ENCODE measurements at places on chromosomes 12 and 14.

DNA sequence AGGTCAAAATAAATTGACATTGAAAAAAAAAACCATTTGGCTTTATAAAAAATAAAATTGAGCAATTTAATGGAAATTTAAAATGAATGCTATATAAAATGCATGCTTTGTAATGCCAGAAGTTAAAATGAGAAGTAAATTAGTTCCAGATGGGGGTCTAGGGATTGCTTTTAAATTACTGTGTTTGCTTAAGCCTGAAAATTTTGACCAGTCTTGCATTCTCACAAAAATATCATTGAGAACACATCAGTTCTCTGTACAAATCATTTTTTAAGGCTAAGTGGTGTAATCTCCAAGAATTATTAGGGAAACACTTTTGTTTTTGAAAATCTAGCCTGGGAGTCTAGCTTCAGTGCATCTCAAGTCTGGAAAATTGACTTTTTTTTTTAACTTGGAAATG, 90.7 kb downstream of the RERG start:
- no peak for DNase-seq

DNA sequence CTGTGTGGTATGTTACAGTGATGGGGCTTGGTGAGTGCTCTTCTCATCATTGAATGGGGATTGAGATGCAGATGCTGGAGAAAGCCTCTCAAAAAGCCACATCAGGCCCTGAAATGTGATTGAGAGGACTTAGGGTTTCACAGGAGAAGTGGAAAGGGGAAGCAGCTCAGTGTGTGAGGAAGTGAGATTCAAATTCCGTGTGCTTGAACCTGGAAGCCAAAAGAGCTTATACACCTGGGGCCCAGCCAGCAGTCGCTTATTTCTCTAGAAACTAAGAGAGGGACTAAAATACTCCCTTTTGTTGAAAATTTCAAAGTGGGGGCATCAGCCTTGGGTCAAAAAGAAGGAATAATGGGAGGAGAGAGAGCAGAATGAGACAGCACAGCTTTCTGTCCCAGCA, 39.1 kb upstream of the GZMB start:
- no peak for DNase-seq

DNA sequence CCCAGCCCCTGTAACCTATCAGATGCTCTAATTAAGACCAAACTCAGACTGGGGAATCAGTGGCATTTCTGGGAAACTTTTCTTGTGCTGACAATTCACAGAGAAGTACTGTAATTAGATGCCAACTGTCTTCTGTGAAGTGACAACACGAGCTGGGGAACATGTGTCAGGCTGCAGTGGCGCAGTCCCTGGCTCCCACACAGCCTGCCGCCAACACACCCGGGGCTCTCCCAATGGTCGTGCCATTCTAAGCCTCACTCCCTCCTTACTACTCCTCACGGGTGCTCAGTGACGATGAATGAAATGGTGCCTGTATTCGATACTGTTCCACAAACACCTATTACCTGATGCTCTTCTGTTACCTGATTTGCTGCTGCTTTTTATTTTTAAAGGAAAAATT, 18.6 kb downstream of the GARIN2 start:
- no peak for DNase-seq

DNA sequence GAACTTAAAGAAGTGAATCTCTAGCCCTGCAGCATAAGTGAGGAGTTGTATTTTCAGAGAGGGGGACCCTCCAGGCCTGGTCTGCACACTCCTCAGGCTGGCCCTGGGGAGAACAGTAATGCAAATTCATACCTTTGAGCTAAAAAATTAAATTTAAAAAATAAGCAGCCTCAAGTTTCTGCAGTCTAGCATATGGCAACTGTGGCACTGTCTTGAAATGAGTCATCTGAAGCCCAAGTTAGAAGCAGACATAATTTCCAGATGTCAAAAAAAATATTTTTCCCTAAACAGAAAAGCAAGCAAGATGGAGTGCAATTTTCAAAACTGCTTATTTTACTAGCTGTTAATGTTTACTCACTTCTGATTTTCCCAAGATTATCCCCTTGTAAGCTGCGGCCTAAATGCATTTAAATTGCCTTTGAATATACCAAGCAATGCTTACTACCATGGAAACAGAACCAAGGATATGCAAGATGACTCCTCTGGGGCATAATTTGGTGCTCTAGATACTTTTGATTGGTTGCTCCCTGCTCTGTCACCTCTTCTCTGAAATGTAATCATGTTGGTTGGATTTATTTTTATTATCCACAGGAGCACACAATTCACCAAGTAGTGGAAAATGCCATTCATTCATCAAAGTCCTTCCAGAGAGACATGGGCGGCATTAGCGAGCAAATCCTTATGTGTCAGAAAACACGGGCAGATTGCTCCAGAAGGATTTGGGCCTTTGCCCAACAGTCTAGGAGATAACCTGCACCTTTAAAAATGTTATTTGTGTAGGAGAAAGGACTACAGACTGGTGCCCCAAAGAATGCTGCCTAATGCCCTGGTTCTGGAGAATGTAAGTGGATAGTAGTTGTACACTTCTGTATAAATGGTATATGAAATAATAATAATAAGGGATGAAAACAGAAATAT, 25.0 kb upstream of the DHRS7 start:
- DNase-seq = no peak

- no peak for DNase-seq
Observed at GRCh38 chr12:54998958-54999510, 14.5 kb upstream of the TESPA1 start.

- DNase-seq = no peak
Observed at GRCh38 chr12:128258866-128259555, 8.0 kb upstream of the TMEM132C start.

DNA sequence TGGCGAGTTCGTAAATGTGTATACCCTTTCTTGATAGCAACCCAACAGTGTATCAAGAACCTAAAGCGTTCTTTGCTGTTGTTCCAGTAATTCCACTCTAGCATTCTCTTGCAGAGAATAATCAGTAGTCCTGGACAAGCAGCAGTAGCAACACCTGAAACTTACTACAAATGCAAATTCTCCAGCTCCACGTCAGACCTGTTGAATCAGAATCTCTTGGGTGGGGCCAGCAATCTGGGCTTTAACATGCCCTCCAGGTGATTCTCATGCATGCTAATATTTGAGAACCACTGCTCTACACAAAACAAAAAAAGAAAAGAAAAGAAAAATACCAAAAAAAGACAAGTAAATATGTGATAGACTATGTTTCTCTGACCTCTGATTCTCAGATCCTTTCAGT, 10.1 kb downstream of the PTGDR start:
- DNase-seq = no peak

GRCh38 chr14:99545586-99545985, 58.4 kb downstream of the CCDC85C start:
- DNase-seq = no peak

DNA sequence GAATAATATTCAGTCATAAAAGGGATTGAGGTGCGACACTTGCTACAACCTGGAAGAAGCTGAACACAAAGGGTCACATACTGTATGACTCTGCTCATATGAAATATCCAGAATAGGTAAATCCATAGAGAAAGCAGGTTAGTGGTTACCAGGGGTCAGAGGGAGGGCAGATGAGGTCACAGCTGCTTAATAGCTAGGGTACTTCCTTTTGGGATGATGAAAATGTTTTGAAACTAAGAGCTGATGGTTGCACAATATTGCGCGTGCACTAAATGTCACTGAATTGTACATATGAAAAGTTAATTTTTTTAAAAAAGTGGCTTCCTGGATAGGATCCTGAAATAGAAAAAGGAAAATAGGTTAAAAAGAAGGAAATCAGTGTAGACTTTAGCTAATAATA, 23.8 kb downstream of the NEUROD4 start:
- no peak for DNase-seq

GRCh38 chr12:107759410-107759809, 1.5 kb downstream of the PRDM4 start:
- no peak for DNase-seq

All from stimulated activated CD4-positive, alpha-beta T cell treated with anti-CD3 and anti-CD28 coated beads, Interleukin-1b, Interleukin-23, amount 100 ng/mL, for 1 hour (primary cell).